Brain microvascular endothelial cell (primary cell): ENCODE measurements at places on chromosomes 2 and 18.

DNA sequence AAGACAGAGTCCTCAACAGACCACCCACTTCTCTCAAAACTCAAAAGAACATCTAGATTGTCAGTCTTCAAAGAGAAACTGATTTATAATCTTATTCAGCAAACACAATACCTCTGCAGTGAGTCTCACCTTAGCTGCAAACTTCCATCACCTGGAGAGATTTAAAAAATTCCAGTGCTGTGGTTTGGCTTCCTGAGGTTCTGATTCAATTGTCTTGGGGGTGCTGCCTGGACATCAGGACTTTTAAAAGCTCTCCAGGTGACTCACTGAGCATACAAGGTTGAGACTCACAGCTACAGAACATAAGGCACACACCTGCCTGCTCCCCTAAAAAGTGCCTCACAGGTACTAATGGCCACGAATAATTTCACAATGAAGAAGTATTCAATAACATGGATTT lies 40.3 kb downstream of the RNF152 start:
- DNase-seq: no peak

GRCh38 chr18:10417664-10418063 lies 36.8 kb upstream of the APCDD1 start:
- DNase-seq: no peak

- DNase-seq: peak; percentile 29
These were observed 314.7 kb upstream of the SPRED2 start for GRCh38 chr2:65746931-65747675.

- no peak for DNase-seq
These were observed 106.5 kb downstream of the ZNF532 start for GRCh38 chr18:58970943-58971790.

GRCh38 chr2:218471982-218472381 lies 53.1 kb downstream of the VIL1 start:
- no peak for DNase-seq

DNA sequence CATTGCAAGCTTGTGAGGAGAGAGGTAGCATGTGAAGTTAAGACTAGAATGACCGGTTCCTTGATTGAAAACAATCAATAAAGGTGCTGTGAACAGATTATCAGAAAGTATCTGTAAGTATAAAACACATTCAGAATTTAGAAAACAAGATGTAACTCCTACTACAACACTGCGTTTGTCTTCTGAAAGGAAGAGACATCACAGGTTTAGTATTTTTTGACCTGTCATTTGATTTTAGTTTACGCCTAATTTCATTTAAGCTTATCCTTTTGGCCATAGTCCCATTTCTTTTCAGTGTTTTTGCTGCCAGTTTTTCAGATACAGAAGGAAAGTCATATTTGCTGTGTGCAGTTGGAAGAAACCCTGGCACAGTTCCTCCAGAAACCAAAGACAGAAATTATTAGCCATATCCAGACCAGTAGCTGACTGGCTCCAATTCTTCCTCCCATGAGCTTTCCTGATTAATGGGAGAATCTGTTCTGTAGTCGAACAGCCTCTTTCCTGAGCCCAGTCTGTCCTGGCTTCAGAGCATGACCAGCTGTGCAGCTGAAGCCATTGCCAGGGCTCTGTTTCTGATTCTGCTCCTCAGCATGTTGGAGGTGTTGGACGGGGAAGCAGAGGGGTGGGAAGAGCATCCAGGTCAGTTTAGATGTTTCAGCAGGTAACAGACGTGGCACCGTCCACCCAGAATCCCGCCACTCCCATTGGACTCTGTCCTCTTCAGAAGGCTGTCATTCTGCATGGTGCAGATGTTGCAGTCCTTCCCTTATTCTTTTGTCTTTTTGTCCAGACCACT lies 61.0 kb downstream of the CRIM1 start:
- no peak for DNase-seq

DNA sequence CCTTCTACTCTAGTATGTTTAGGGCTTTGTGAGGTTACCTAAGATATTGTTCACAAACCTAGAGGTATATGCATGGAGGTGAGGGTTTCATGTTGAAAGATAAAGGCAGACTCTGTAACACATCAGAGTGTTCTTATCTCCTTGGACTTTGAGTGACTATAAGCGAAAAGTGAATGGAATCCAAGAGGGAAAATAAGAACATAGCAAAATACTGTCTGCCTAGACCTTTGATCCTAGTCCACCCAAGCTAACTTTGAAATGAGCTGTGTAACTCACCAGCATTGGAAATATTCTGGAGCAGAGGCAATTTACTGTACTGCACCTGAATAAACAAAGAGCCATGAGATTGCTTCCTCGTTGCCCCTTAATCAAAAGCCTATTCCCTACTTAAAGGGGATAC lies 28.2 kb upstream of the GALNT1 start:
- no peak for DNase-seq

- no peak for DNase-seq
These were observed 33.4 kb downstream of the PUM2 start for GRCh38 chr2:20317197-20317596.

GRCh38 chr2:61898810-61899209 lies 6.7 kb upstream of the COMMD1 start:
- peak; percentile 22 for DNase-seq

DNA sequence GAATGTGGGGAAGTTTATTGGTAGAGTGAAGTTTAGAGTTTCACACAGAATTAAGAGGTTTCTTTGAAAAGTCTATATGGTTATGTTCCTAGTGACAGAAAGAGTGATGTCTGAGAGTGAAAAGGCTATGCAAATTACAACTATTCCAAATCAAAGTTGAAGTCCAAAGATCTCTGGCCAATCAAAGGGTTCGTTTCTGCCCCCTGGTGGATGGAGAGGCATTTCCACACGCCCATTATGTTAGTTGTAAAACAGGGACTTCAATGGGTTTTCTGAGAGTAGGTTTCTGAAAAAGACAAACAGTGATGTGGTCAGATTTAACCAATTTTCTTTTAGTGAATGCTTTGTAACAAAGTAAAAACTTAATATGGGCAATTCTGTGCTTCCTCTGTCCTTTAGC lies 441.5 kb upstream of the POU3F3 start:
- no peak for DNase-seq

- no peak for DNase-seq
These were observed 42.9 kb upstream of the ASB1 start for GRCh38 chr2:238383743-238384380.

DNA sequence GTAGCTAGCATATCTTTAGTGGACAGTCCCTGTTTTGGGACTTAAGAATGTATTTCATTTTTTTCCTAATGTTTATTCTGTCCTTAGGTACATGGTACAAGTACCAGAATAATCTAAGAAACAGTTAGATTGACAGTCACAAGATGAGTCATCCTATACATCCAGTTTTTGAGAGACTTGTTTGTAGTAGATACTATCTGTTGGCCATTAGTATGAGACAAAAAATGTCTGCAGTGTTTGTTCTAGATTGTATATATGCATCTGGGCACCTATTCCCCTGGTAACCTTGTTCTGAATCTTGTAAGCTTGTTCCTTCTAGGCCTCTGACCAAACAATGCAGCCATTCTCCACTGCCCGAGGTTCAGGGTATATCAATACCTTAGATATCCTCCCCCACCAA lies 1343.5 kb downstream of the SUCLG1 start:
- no peak for DNase-seq
